ENCODE measurements at places on chromosomes 5 and 9. TPM values are rescaled to one million over a fixed set of nuclear protein-coding genes. Genes with fewer than 3 reads are reported as not detected.

Gene DOCK8
- 10.6 TPM for total RNA-seq

Gene OR13C3
- total RNA-seq: 0.17 TPM

DNA sequence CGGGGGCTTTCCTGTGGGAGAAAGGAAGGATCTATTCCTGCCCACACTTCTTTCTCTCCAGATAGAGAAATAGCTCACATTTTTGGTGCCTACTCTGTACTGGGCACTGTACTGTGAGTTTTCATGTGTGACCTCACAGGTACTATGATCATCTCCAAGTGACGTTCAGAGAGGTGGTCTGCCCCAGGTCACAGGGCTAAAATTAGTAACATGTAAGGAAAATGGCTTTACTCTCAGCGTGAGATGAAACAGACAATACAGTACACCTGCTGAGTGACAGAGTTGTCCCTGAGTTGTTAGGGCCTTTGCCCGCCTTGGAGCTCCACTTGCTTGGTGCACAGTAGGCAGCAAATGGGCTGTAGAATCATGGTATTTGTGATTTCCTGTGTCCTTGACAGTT is 306.1 kb upstream of the DMRT1 start:
- DNase-seq: no peak

DNA sequence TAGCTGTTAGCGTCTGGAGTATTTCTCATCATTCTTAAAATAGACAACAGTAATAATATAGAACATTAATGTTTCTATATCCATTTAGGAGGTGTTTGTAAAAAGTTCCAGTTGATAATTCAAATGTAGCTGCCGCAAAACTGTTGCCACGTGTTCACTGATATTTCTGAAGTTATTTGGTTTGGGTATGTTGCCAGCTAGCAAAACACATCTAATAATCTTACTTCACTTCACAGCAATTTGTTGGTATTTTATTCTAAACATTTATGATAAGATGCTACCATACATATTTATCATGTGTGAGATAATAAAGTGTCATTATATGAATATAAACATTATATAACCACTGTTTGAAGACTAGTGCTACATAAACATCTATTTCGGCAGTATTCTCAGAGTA is 101.6 kb downstream of the CDH12 start:
- no peak for DNase-seq

DNA sequence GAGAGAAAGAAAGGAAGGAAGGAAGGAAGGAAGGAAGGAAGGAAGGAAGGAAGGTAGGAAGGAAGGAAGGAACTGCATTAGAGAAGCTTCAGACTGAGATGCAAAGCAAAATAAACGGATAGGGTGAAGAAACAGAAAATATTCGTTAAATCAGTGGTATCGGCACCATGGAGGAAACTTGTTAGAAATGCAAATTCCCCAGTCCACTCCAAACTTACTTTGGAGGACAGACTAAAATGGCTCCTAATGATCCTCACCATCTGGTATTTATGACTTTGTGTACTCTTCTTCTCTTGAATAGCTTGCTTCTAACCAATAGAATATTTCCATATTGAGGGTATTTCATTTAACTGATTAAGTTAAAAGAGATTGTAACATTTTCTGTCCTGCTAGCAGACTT is 87.9 kb upstream of the GCNT4 start:
- no peak for DNase-seq
